ENCODE measurements at places on chromosomes 11 and 22.

GRCh38 chr11:1994121-1994520 is 3.5 kb downstream of the H19 start:
- no peak for DNase-seq

DNA sequence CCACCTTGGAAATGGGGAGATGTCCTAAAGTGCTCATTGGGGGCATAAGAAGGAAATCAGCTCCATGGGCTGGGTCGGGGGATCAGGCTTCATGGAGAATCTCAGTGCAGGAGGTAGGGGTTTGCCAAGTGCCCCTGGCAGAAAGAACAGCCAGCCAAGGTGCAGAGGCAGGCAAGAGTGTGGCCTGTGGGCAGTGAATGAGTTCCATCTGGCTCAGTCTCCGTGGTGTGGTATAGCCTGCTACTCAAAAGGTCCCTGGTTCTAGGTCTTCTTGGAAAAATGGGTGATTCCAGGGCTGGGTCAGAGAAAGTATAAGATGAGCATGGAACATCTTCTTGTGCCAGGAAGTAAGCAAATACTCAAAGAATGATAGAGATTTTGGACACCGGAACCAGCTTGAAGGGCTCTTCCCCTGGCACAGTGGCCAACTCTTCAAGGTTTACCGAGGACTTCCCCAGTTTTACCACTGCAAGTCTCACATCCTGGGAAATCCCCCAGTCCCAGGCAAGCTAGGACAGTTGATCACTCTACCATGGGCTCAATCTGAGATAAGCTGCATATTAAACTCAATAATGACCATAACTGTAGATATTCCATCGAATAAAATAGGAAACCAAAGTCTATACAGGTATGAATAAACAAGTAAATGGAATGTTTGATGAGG is 10.6 kb upstream of the ARAP1 start:
- no peak for DNase-seq

DNA sequence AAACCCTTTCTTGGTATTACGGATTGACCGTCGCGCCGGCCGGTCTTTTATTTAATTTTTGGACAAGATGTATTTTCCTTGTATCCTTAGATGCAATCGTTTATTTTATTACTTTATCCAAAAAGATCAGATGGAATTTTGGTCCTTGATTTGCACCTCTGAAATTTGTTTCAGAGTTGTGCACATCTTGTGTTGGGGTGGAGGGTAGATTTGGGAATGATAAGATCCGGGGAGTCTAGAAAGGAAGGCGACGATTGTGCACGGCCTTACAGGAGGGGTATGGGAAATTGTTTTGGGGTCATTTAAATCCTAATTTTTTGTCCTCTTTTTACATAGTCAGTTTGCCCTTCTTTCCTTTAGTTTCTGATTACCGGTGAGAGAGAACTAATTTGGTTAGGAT is 1.4 kb downstream of the KDM2A start:
- no peak for DNase-seq

DNA sequence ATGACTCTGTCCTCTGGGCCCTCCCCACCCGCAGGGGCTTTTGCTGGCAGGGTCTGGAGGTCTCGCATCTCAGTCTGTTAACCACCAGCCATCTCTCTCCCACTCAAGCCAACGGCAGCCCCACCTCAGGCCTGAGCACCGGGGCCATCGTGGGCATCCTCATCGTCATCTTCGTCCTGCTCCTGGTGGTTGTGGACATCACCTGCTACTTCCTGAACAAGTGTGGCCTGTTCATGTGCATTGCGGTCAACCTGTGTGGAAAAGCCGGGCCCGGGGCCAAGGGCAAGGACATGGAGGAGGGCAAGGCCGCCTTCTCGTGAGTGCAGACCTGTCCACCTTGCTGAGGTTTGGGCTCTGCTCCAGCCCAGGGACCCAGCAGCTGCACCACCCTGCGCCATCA is 44.3 kb upstream of the TTC12 start:
- DNase-seq = no peak

DNA sequence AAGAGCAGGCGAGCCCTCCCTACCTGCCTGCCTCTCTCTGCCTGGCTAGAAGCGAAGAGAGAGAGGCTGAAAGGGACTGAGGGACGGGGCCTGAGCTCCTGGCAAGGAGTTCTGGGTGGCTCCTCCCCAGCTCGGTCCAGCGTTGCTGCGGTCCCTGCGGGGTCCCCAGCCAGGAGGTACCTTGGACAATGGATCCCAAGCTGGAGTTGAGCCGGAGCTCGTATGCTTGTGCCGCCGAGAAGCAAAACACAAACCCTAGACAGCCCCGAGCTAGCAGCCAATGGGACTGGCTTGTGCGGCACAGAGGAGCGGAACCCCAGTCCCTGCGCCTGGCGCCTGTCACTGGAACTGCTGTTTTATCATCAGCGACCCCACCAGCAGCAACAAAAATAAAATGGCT is 18.3 kb downstream of the SLC25A18 start:
- DNase-seq = no peak

DNA sequence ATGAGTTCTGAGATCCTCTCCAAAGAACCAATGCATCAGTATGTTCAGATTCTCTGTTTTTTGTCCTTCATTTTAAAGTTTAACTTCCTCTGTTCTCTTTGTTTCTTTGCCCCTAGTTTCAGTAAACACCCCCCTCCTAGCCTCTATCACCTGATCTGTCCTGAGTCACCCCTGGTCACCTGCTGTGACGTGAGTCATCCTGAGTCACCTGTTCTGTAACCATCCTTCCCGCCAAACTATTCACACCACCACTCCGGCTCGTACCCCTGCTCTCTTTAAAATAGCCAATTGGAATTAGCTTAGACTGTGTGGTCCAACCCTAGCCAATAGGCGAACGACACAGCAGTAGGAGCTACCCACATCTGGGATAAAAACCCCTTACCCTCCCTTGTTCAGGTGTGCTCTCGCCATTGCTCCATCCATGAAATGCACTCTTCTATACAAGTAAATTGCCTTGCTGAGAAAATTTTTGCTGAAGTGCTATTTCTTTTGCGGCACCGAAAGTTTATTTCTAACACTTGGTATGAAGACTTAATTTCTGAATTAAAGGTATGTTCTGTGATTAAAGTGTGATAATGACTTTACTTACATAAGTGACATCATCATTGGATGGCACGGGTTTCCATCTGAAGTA is 318.4 kb downstream of the AASDHPPT start:
- DNase-seq = no peak

DNA sequence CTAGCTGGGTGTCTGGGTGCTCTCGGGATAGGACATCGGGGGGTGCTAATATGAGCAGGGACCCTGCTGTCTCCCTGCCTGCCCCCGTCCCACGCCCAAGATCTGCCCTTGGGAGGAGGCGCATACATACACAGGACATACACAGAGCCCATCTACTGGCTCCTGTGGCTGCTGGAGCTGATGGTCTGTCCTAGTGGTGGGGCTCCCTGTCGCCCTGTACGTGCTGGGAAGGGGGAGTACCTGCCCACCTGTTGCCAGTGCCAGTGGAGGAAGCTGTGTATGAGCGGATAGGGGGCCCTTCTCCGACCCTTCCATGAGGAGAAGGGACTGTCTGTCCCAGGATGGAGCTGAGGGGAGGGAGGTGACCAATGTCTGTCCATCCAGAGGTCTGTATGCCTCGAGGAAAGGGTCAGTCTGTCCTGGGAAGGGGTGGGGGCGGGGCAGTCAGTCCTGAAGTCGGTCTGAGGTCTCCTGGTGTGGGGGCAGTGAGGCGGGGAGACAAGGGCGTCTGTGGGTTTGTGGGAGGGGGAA is 952 bp downstream of the TBC1D10A start:
- no peak for DNase-seq

- no peak for DNase-seq
These were observed 56.8 kb downstream of the GUCY1A2 start for GRCh38 chr11:106961518-106961917.

DNA sequence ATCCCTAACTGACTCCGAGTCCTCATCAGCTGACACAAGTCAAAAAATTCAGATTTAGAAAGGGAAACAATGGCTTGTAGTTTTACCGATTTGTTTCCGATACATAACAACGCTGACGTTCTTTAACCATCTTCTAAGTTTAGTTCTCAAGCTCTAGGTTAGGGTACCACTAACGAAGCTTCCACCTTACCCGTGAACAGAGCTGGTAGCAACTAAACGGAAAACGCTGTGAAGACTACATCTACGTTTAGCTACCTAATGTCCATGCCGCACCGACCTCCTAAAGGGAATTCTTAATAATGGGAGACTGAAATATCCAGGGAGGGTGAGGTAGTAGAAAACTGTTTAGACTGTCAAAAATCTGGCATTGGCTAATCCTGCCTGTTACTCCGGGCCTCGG is 1.0 kb downstream of the NUP98 start:
- DNase-seq = no peak

DNA sequence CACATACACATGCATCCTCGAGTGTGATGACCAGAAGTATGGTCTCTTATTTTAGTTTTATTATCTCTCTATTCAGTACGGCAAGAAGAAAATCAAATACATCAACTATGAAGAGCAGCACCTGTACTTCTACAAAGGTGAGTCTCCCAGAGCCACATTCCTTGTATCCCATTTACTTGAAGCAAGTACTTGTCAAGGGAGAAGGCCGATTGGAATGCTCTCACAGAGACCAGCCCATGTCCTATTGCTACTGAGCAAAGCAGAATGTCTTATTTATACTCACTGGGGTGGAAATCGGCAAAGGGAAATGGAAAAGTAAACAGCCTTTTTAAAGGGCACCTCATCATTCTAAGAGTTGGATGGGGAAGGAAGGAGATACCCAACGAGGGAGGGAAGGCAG is 72.6 kb upstream of the OR5AK2 start:
- no peak for DNase-seq

- no peak for DNase-seq
These were observed 5.3 kb downstream of the CD248 start for GRCh38 chr11:66311470-66311964.

GRCh38 chr11:11409224-11409623 is 56.2 kb upstream of the CSNK2A3 start:
- no peak for DNase-seq
